ENCODE measurements at places on chromosomes 12 and 14. TPM values are rescaled to one million over a fixed set of nuclear protein-coding genes. Genes with fewer than 3 reads are reported as not detected.

The SLC35E3 gene
- 19.4 TPM for polyA plus RNA-seq

The LMNTD1 gene
- 2.1 TPM for polyA plus RNA-seq

The ZNF385A gene
- polyA plus RNA-seq: 11.2 TPM

The C12orf50 gene
- polyA plus RNA-seq: 0.63 TPM

The NTS gene
- polyA plus RNA-seq: 5.4 TPM

The BCL2L14 gene
- 0.73 TPM for polyA plus RNA-seq

The PPP1R36 gene
- polyA plus RNA-seq: 0.73 TPM

The MYO1H gene
- 0.93 TPM for polyA plus RNA-seq

The CD4 gene
- 97.8 TPM for polyA plus RNA-seq

The NABP2 gene
- 25.8 TPM for polyA plus RNA-seq

The CLEC1B gene
- polyA plus RNA-seq: 2.1 TPM

The BCL11B gene
- polyA plus RNA-seq: 3.2 TPM

The PPP1R13B gene
- polyA plus RNA-seq: 67.6 TPM

The ABCC9 gene
- 21.1 TPM for polyA plus RNA-seq

The RPGRIP1 gene
- 0.60 TPM for polyA plus RNA-seq

The PROX2 gene
- 3.1 TPM for polyA plus RNA-seq

The PTHLH gene
- 3.7 TPM for polyA plus RNA-seq

The KRT73 gene
- polyA plus RNA-seq: 0.17 TPM

The MIS18BP1 gene
- polyA plus RNA-seq: 63.9 TPM

The SOAT2 gene
- 0.16 TPM for polyA plus RNA-seq

The OR6C65 gene
- polyA plus RNA-seq: not detected

The ACTR10 gene
- polyA plus RNA-seq: 109 TPM

The FGF6 gene
- polyA plus RNA-seq: not detected

The PCNX1 gene
- 49.5 TPM for polyA plus RNA-seq

The SLC25A21 gene
- 1.4 TPM for polyA plus RNA-seq

The ENDOU gene
- polyA plus RNA-seq: 0.29 TPM

The SYNDIG1L gene
- polyA plus RNA-seq: 0.55 TPM

The ADGRD1 gene
- 44.5 TPM for polyA plus RNA-seq

The RDH12 gene
- polyA plus RNA-seq: 0.75 TPM

Data from left lung (tissue), 14 donors.